Right atrium auricular region (tissue), 2 donors: ENCODE measurements at places on chromosomes 5 and 9. TPM values are rescaled to one million over a fixed set of nuclear protein-coding genes. Genes with fewer than 3 reads are reported as not detected.

DNA sequence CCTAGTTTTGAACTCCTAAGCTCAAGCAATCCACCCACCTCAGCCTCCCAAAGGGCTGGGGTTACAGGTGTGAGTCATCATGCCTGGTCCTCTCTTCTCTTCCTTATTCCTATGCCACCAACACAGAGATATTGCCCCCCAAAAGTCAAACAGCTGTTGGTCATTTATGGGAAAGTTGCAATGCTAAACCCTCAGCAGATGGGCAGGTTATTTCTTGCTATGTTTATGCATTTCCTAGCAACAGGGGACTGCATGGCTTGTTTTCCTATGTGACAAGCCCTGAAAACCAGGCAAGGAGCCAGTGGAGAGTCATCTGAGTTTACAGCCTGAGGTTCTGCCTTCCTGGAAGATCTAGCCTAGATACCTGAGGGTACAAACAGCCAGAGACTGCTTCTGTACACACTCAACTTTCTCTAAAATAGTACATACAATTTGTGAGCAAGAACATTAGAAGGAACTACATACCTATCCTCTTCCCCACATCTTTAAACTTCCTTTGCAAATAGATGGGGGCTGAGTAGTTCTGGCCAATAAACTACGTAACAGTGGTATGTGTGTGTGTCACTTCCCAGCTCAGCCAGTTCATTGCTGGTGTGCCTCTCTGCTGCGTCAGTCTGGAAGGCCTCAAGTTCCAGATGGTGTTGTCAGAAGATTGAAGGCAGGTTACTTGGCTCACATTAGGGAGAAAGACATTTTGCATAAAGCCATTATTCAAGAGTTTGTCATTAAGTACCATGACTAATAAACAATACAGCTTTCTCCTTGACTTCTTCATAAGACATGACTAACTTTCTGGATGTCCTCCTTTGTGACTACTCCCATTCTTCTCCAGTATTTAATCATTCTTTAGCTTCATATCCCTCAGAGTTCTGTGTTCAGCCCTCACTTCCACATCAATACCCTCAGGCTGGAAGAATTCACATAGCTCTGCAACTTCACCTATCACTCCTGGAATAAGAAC is 65.3 kb downstream of the CSNK1A1 start:
- H3K27me3 ChIP-seq, result no peaks in the 10 kb centered on the region
- H3K4me3 ChIP-seq, result no peak overlapping the region
- peak; percentile 96 for DNase-seq
- peak overlapping the region; percentile 91 for H3K27ac ChIP-seq

DNA sequence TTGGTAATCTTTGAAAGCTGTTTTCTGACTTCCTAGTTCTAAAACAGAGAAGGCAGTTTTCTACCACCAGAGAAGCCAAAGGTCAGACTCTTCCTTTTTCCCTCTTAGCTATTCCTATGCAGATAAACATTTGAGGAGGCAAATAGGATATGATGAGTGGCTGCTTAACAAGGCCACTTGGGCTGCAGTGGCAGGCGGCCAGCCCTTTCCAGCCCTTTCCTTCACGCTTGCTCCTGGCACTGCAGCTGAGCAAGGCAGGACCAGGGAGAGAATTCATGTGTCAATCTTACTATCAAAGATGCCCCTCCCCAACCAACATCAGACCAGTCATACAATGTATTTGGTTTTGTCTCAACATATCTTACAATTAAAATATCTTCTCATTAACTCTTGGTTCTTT is 36.8 kb upstream of the RNF38 start:
- DNase-seq, result no peak
- no peak overlapping the region for H3K27ac ChIP-seq
- no peaks in the 10 kb centered on the region for H3K27me3 ChIP-seq
- H3K36me3 ChIP-seq, result no peaks in the 10 kb centered on the region
- H3K4me1 ChIP-seq, result peaks cover 5% of the 10 kb centered on the region

- H3K27me3 ChIP-seq, result no peaks in the 10 kb centered on the region
- H3K27ac ChIP-seq, result peak overlapping the region; percentile 46
- DNase-seq, result no peak
- no peak overlapping the region for H3K4me3 ChIP-seq
These were observed 12.8 kb downstream of the SEMA5A start for GRCh38 chr5:9533096-9533495.

GRCh38 chr9:69996967-69997366 is 46.7 kb upstream of the MAMDC2 start:
- H3K36me3 ChIP-seq, result no peaks in the 10 kb centered on the region
- no peak for DNase-seq
- H3K27ac ChIP-seq, result peak overlapping the region; percentile 22
- no peaks in the 10 kb centered on the region for H3K27me3 ChIP-seq

DNA sequence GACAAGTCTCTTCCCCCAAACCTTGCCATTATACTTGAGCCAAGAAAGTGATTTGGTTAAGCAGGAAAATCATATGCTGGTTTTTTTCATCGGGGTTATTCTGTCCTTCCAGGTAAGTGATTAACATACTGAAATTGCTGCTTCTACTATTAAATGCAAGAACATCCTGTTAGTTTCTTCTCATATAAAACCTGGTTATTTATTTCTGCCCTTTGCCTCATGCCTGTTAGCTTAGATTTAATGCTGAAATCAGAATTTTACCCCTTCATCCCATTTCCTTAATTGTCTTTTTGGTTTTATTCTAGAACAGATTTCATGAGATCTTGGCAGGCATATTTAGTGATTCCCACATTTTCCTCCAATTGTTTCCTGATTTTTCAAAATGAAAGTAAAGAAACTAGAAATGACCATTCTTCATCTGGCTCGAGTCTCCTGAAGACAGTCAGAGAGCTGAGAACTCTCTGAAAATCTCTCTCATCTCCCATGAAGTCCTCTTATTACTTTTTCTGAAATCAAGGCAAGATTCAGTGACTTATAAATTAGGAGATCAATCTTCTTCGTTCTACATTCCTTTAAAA is 132.9 kb downstream of the NFIB start:
- peak overlapping the region; percentile 5 for H3K4me3 ChIP-seq
- H3K27ac ChIP-seq, result peak overlapping the region; percentile 56
- DNase-seq, result no peak
- H3K27me3 ChIP-seq, result no peaks in the 10 kb centered on the region
- peaks cover 42% of the 10 kb centered on the region for H3K4me1 ChIP-seq
- H3K36me3 ChIP-seq, result no peaks in the 10 kb centered on the region

GRCh38 chr5:178071108-178071507 is 42.2 kb upstream of the N4BP3 start:
- H3K4me3 ChIP-seq, result no peak overlapping the region
- no peaks in the 10 kb centered on the region for H3K36me3 ChIP-seq
- H3K4me1 ChIP-seq, result peaks cover 5% of the 10 kb centered on the region
- no peak overlapping the region for H3K27ac ChIP-seq
- no peak for DNase-seq

DNA sequence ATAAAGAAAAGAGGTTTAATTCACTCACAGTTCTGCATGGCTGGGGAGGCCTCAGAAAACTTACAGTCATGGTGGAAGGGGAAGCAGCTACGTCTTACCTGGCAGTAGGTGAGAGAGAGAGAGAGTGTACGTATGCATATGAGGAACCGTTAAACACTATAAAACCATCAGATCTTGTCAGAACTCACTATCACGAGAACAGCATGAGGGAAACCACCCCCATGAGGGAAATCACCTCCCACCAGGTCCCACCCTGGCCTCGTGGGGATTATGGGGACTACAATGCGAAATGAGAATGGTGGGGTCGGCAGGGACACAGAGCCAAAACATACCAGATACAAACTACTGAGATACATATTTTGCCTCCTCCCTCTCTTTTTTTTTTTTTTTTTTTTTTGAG is 10.8 kb upstream of the FER start:
- DNase-seq, result no peak
- no peak overlapping the region for H3K4me3 ChIP-seq
- H3K4me1 ChIP-seq, result no peaks in the 10 kb centered on the region
- H3K36me3 ChIP-seq, result no peaks in the 10 kb centered on the region
- H3K27me3 ChIP-seq, result no peaks in the 10 kb centered on the region

- H3K27ac ChIP-seq, result no peak within 1 kb of the TSS
- no peaks in the 10 kb centered on the region for H3K27me3 ChIP-seq
- H3K4me1 ChIP-seq, result no peaks in the 10 kb centered on the region
- DNase-seq, result no peak
These were observed at the start of gene SOX30 for GRCh38 chr5:157652377-157652692. SOX30 (minus strand) TSS chr5:157652438; CDS start chr5:157652078, 360 bp downstream.

GRCh38 chr5:128536254-128537220 is 1.5 kb downstream of the FBN2 start:
- no peak for DNase-seq
- H3K4me3 ChIP-seq, result peak overlapping the region; percentile 59
- H3K36me3 ChIP-seq, result no peaks in the 10 kb centered on the region
- H3K27me3 ChIP-seq, result no peaks in the 10 kb centered on the region
- no peaks in the 10 kb centered on the region for H3K4me1 ChIP-seq
- peak overlapping the region; percentile 80 for H3K27ac ChIP-seq

DNA sequence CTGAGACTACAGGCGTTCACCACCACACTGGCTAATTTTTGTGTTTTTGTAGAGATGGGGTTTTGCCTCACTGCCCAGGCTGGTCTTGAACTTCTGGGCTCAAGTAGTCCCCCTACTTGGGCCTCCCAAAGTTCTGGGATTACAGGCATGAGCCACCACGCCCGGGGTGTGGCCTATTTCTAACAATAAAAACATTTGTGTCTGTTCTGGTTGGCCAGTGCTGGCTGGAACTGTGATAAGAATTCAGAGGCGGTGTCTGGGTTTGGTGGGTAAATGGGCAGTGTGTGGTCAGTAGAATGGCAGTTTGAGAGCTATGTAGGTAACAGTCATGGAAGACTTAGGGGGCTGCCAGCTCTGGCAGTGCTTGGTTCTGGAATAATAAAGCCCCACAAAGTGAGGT is 46.9 kb upstream of the SYNPO start:
- H3K36me3 ChIP-seq, result no peaks in the 10 kb centered on the region
- no peak overlapping the region for H3K4me3 ChIP-seq
- no peaks in the 10 kb centered on the region for H3K27me3 ChIP-seq

GRCh38 chr5:10634562-10634961 is 70.7 kb downstream of the ANKRD33B start:
- DNase-seq, result no peak
- no peaks in the 10 kb centered on the region for H3K4me1 ChIP-seq
- no peaks in the 10 kb centered on the region for H3K36me3 ChIP-seq
- no peak overlapping the region for H3K4me3 ChIP-seq

DNA sequence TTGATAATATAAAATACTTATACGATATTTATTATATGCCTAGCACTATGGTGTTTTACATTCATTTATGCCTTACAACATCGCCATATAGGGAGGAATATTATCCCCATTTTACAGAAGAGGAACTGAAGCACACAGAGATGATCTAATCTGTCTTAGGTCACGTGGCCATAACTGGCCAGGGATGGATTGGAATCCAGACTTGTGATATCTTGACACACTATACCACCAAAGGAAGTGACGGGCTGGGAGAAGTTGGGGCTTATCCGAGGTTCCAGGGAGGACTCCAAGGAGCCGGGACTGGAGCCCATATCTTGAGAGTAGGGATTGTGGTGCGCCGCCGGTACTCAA is 129.8 kb downstream of the TMEM174 start:
- H3K36me3 ChIP-seq, result no peaks in the 10 kb centered on the region
- H3K4me1 ChIP-seq, result no peaks in the 10 kb centered on the region
- H3K27ac ChIP-seq, result no peak overlapping the region
- no peak for DNase-seq

SH3RF2 gene
- 272 TPM for total RNA-seq

GMCL2 gene
- not detected for total RNA-seq

C5orf34 gene
- 0.56 TPM for total RNA-seq

DOCK2 gene
- total RNA-seq, result 3.7 TPM

HRH2 gene
- total RNA-seq, result 18.9 TPM

TMEM252 gene
- not detected for total RNA-seq

PCDHA13 gene
- total RNA-seq, result 0.15 TPM

ZNF483 gene
- total RNA-seq, result 6.9 TPM

TOR1B gene
- total RNA-seq, result 12.3 TPM

HINT2 gene
- 31.3 TPM for total RNA-seq

LCN1 gene
- total RNA-seq, result not detected
